ENCODE measurements at places on chromosomes 7 and 10.
A peak's percentile ranks its signal among the peaks of the same experiment; 100 is the strongest.

- DNase-seq: no peak
Measured at GRCh38 chr7:79774150-79774549, 320.7 kb upstream of the MAGI2 start.

GRCh38 chr7:27943241-27943640 is 203.3 kb downstream of the TAX1BP1 start:
- no peak for DNase-seq

GRCh38 chr7:118286131-118286530 is 61.6 kb downstream of the ANKRD7 start:
- DNase-seq: no peak

DNA sequence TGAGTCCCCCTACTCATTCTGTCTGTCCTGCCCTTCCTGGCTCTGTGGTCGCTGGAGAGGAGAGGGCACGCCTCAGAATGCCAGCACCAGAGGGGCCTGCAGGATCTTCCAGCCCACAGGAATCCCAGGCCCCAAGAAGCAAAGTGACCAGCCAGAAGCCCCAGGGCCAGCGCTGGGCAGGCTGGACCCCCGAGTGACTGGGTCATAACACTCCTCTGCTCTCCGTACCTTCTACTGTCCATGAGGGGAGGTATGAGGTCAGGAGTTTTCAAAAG is 102.6 kb upstream of the GPR26 start:
- DNase-seq: no peak

GRCh38 chr10:23362879-23363792 is 18.5 kb upstream of the C10orf67 start:
- no peak for DNase-seq

DNA sequence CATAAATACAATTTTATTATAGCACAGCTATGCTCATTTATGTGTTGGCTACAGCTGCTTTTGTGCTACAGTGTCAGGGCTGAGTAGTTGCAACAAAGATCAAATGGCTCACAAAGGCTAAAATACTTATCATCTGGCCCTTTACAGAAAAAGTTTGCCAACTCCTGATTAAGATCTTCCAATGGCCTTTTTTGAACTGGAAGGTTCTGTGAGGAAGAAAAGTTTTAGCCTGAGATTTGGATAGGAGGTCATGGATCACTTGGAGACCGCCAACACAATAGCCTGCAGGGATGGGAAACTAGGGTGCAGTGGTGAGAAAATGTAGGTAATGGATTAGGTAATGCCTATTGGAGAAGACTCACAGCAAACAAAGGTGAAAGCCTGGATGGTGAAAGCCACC is 169.8 kb downstream of the NOC3L start:
- no peak for DNase-seq

DNA sequence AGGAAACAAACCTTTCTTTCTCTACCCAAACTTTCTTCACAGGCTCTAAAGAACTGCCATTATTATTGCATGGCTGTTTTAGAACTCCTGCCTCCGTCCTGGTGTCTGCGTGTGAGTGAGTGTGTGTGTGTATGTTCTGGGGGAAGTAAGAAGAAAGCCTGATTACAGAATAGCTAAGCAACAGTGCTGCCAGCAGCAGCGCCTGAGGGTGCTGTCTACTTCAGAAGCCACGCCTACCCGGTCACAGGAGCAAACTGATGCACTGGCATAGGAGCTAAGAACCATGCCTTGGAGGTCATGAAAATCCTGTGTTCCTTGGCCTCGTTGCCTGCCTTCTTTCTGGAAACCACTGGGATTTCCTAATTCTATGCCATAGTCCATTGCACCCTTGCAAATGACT is 25.2 kb downstream of the LIPK start:
- no peak for DNase-seq

- no peak for DNase-seq
Measured at GRCh38 chr10:10642751-10643150, 374.9 kb upstream of the CELF2 start.

DNA sequence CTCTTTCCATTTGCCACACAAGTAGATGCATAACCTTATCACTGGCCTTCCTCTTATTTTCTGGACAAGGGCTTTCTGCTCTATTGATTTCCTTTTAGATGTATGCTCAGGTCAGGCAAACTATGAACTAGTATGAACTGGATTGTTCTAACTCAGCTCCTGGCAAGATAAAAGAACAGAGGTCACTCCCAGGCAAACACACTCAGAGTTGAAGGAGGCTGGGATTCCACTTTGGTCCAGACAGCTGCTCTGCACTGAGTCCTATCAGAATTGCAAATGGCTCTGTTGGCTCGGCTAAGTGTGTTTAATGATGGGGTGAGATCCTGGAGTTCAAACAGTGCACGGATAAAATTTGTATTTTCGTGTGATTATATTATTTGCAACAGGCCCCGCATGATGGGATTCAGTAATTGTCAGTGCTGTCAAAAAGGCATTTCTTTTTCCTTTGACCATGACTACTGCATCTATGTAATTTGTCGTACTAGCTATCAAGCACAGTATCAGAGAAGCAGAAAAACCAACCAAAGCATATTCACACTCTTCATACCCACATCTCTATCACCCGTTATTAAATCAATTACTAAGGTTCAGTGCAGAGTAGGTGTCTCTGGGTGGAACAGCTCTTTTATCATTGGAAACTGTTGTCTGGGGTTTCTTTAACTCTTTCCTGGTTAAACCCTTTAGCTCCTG is 288.1 kb upstream of the PRKCQ start:
- DNase-seq: no peak

- no peak for DNase-seq
Measured at GRCh38 chr7:151056666-151057505, 811 bp downstream of the CDK5 start.

GRCh38 chr10:127375461-127375860 is 173.6 kb upstream of the NPS start:
- DNase-seq: no peak

GRCh38 chr10:108319434-108320222 is 1155.1 kb upstream of the SORCS1 start:
- DNase-seq: no peak

GRCh38 chr7:44565097-44565794 is 8.5 kb downstream of the DDX56 start:
- peak; percentile 59 for DNase-seq

DNA sequence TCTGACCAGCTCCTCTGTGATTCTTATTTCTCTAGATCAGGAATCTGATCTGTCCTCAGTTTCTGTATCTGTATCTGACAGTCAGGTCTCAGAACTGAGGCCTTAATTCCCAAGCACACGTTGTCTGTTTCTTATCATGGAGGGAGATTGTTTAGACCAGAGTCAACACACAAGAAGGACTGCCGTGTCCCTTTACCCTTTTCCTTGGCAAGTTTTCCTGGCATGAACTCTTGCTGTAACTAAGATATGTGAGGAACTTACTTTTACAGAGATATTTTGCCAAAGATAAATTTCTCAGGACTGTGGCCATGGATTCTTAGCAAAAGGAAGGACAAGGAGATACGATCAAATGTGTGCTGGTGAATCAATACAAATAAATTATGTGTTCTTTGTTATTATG is 181.0 kb downstream of the SORCS3 start:
- DNase-seq: no peak

DNA sequence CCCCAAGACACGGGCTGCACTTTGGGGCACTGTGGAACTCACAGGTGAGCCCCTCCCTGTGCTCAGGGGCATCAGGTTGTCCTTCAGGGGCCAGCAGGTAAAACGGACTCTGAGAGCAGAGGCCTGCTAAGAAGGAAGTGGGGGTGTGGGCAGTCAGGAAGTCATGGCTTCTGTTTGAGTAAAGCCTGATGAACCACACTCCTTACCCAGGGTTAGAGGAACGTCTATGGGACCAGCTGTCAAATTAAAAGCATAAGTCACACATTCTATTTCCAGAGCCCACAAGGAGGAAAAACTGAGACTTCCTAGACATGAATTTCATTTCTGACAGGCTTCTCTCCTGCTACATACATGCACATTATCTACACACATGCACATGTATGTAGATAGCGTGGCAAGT is 616.4 kb downstream of the SDK1 start:
- DNase-seq: no peak

DNA sequence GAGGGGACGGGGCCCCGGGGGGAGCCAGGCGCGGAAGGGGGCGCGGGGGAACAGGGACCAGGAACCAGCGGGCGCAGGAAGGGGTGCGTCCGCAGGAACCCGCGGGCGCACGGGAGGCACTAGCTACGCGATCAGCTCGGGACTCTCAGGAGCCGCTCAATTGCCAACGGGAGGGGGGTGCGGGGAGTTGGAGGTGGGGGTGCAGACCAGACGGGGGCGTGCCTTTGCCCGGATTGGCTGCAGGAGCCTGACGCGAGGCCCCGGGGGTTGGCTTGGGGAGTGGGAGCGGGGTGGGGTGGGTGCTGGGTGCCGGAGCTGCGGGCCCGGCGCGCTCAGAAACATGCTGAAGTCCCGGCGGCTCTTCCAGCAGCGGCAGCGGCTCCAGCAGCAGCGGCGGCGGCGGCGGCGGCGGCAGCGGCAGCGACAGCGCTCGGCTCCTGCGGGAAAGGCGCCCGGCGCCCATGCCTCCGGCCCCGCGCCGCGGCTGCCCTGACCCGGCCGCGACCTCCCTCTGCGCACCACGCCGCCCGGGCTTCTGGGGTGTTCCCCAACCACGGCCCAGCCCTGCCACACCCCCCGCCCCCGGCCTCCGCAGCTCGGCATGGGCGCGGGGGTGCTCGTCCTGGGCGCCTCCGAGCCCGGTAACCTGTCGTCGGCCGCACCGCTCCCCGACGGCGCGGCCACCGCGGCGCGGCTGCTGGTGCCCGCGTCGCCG is at the start of gene ADRB1:
Gene ADRB1 (plus strand): TSS at position 335 of the 715 bp plus-strand sequence. CDS start 267 bp downstream, at position 602.
- no peak for DNase-seq

- no peak for DNase-seq
Measured at GRCh38 chr7:130294314-130294713, 1.4 kb downstream of the CPA4 start.

- no peak for DNase-seq
Measured at GRCh38 chr7:20038676-20039075, 178.5 kb downstream of the MACC1 start.

- DNase-seq: no peak
Measured at GRCh38 chr10:110979611-110980010, 60.2 kb downstream of the SHOC2 start.

- DNase-seq: no peak
Measured at GRCh38 chr10:15485684-15486316, 114.7 kb upstream of the FAM171A1 start.

DNA sequence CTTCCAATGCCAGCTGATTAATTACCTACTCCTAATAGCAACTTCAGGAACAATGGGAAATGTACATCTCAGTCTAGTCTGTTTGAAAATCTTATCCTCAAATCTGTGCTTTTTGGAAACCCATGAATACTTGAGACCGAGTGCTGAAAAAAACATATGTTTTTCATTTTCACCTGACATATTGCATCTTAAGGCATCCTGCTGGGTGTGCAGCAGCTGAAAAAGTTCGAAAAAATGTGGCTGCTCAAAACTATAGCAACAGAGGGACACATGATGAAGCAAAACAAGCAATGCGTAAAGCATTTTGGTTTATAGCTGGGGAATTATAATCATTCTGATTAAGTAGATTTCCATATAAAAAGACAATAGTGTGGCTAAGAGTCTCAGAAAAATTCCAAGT is 218.0 kb downstream of the CREB5 start:
- no peak for DNase-seq

- no peak for DNase-seq
Measured at GRCh38 chr7:50336894-50337703, 32.6 kb downstream of the IKZF1 start.

- DNase-seq: no peak
Measured at GRCh38 chr7:127819975-127820731, 168.2 kb downstream of the SND1 start.

- DNase-seq: no peak
Measured at GRCh38 chr7:149881328-149882247, 7.8 kb downstream of the ATP6V0E2 start.

- DNase-seq: no peak
Measured at GRCh38 chr10:90992462-90992861, 71.6 kb upstream of the ANKRD1 start.

DNA sequence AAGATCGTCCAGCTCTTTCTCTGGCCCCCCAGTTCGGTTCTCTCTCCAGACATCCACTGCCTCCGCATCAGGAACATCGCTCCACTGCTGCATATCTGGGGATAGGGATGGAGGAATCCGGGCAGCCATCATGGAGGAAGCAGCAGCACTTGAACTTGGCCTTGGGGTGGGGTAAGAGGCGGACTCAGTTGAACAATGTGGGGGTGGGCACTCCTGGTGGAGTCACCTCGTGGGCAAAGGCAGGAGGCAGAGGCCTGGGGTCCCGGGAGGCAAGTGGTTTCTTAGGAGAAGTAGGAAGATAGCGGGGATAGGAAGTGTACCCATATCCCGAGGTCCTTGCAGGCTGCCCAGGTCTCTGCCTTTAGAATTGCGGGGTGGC is 98.3 kb downstream of the CHST15 start:
- no peak for DNase-seq

DNA sequence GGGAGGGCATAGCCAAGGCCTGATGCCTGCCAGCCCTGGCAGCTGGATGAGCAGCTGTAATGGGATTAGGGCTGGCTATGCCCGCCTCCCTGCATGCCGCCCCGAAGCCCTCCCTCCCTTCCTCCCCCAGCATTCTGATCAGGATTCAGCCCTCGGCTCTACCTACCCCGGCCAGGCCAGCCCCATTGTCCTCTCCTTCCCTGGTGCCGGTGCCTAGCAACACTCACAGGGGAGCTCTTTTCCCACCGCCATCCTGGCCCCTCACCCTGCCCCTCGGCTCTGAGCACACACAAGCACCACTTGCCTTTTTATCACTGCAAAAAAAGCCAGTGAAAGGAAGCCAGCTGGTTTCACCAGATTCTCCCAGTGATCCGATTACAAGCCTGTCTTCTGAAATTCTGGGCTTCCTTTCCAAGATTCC is 9.0 kb upstream of the ADCYAP1R1 start:
- DNase-seq: no peak
